ENCODE measurements at places on chromosomes 5 and 9.

DNA sequence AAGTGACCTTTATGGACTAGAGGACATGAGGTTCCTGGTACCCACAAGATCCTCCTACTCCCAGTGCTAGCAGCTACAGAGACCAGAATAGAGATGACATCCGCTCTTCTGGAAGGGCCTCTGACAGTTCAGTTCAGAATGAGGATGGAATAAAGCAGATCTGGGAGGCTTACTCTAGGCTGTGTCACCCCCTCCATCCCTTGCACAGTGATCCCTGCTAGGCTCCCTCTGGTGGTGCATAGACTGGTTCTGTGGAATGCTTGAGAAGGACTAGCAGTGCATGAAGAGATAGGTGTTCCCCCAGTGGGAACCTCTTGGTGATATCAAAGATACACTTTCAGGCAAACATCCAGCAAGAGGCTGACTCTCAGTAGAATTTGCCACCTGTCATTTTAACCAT is 83.0 kb downstream of the NPR3 start:
- DNase-seq: no peak

- DNase-seq: no peak
Measured at GRCh38 chr9:79395755-79396154, 176.0 kb upstream of the TLE4 start.

DNA sequence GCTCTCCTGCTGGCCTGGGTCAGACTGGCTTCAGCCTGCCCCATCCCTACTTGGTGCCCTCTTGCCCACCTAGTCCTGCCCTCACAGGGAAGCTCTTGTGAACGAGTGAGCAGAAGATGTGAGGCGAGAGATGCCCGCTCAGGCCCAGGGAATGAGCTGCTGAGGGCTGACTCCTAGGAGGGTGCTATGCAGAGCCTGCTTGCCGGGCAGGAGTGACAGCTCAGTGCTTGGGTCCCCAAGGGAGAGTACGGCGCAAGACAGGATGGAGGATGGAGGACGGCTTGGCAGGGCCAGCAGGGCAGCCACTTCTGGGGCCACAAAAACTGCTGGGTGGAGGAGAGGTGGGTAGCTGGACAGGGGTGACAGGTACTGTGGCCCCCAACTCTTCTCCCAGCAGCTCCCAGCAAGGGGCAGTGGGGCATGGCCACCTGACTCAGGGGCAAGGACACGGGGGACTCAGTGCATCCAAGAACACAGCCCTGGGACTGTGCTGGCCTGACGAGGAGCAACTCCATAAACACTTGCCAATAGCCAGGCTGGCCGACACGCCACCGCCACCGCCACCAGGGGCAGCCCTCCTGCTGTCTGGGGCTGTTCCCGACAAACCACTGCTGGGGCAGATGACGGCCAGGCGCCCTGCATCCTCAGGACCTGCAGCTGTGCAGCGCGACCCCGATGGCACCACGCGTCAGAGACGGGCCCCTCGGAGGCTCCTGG is 55.6 kb upstream of the UBAC1 start:
- no peak for DNase-seq

DNA sequence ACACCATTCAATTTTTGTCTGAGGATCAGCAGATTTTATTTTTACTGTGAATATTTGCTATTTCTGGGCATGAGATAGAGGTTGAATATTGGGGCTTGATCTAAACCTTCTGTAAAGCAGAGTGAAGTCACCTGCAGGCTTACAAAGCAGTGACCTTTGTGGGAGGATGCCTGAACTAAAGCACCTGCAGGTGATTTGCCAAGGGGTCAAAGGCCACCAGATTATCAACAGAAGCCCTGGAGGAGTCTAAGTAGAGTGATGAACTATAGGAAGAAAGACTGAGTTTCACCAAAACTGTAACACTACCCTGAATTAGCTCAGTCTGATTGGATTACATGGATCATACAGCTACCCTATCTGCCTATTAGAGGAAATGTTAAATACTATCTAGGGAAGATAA is 144.3 kb upstream of the PRLR start:
- DNase-seq: no peak

- DNase-seq: no peak
Measured at GRCh38 chr9:86424251-86424891, 70.2 kb upstream of the TUT7 start.

DNA sequence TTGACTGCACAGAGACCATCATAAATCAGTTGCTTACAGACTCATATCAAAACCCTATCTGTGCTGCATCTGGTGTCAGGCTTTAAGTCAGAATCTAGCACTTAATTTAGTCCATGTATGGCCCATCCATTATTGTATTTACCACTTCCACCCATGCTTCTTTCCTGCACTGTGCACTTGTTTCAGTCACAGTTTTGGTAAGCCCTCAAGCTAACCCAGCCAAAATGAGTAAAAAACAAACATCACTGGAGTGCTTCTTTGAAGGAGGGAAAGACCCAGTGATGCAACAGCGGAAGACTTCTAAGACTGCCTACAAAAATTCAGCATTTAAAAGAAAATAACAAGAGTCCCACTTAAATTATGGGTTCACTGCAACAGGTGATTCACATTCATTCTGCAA is 69.0 kb downstream of the FGF10 start:
- no peak for DNase-seq

GRCh38 chr5:80156156-80156555 is 99.7 kb downstream of the SERINC5 start:
- DNase-seq: no peak

GRCh38 chr9:121399883-121400607 is 30.0 kb upstream of the STOM start:
- no peak for DNase-seq

DNA sequence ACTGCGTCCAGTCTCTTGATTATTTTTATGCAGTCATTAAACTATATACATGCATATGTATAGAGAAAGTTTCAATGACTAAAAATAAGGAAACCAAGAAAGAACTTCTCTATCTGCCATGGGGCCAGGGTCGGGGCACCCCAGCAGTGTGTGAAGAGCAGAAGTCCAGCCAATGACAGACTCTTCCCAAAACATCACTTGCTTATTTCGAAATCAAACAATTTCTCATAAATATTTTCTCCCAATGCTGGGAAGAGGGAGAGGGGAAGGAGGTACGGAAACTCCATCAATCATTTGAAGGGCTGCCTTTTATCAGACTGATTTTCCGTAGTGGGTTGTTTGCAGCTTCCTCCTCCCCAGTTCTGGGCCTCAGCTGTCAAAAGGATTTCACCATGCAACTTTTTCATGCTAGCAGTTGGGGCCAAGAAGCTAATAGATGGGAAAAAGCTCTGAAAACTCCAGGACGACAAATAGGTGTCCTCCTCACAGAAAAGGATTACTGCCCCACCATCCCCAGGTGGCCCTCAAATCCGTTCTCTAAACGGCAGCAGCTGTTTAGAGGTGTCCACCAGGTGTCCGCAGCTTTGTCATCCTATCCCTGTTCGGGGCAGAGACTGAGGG is 617 bp upstream of the FPGS start:
- no peak for DNase-seq

DNA sequence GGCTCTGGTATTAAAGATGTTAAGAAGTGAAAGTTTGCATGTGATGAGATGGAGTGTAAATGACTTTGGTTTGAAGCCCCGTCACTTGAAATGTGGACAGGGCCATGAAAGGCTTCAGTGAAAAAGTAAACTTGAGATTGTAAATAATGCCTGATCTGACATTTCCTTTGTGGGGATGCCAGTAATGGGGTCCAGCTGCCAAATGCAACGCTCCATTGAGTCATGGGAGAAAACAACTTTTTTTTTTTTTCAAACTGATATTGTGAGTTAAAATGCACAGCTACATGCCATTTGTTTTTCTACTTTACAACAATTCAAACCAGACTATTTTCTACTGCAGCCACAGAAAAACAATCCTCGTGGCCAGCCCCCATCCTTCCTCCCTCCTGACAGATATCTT is 327.0 kb upstream of the TNC start:
- DNase-seq: no peak

GRCh38 chr9:21443849-21444625 is 3.8 kb downstream of the IFNA1 start:
- DNase-seq: no peak

- no peak for DNase-seq
Measured at GRCh38 chr5:27144456-27144855, 106.1 kb upstream of the CDH9 start.

DNA sequence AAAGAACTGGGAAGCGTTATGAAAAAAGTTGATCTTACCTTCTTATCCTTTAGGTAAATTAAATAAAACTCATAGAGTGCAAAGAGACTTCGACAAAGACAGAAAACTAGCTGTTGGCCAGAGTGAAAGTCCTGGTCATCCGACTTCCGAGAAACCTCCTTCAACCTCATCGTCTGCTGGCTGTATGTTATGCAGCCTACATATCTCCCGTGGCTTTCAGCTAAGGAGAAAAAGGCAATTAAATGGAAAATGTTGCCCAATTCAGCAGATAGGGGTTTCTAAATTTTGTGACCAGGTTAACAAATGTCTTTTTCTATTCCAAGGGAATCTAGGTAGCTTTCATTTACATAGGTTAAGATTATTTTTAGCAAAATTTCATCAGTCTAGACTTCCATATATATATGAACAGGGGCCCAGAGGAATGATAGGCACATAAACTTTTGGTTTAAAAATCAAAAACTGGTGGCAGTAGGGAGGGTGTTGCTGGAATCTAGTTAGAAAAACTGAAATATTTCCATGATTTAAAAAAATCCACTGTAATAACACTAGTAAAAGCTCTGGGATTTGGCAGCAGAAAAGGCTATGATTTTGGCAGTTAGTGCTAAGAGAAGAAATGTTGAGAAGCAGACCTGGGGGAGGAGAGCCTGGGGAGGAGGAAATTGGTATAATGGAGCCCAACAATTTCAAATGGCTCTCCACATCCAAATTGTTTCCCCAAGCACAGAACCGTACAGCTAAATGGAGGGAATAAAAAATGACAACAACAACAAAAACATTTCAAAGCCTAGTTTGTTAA is 32.1 kb downstream of the RAI14 start:
- DNase-seq: no peak

DNA sequence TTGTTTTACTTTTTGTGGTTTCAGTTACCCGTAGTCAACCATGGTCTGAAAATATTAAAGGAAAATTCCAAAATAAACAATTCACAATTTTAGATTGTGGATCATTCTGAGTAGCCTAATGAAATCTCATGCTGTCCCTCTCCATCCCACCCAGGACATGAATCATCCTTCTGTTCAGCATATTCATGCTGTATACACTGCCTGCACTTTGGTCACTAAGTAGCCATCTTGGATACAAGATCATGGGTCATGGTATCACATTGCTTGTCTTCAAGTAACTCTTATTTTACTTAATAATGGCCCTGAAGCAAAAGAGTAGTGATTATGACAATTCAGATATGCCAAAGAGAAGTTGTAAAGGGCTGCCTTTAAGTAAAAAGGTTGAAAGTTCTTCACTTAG is 536.5 kb upstream of the ACO1 start:
- DNase-seq: no peak

DNA sequence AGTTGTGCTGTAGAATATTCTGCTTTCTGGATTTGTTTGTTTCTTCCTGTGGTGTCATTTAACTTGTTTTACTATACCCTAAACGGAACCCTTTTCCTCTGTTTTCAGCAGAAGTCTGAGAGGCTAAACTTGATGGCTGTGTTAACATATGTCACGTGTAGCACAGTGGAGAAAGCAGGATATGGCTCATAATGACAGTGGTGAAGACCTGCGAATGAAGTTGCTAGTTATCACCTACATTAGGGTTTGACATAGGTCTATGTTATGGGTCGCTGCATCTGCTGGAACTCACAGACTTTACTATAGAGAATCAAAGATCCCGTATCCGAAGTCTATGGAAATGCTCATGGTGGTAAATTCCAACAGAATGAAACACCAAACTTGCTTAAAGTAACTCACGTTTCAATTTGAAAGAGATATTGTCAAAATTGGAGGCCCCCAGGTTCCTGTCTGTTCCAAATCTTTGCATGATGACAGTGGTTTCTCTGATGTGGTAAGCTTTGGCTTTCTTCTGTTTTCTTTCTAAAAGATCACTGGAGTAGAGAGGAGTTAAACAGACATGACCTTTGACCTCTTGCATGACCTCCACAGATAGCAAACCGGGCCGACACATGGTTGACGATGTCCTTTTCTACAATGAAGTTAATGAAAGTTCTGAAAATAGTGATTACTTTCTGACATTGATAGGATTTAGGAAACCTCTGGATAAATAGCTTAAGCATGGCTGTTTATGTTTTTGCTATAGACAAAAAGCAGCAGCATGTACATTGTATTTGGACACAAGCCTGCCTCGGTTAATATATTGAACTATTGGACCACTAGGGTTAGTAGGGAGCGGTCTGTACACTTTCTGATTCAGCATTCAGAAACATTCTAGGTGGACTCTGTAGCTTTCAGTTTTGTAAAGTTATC is 3.1 kb upstream of the CATSPER3 start:
- no peak for DNase-seq

- DNase-seq: no peak
Measured at GRCh38 chr9:91185193-91185886, 176.4 kb downstream of the AUH start.

GRCh38 chr5:61486476-61486875 is 154.4 kb downstream of the ZSWIM6 start:
- DNase-seq: no peak

DNA sequence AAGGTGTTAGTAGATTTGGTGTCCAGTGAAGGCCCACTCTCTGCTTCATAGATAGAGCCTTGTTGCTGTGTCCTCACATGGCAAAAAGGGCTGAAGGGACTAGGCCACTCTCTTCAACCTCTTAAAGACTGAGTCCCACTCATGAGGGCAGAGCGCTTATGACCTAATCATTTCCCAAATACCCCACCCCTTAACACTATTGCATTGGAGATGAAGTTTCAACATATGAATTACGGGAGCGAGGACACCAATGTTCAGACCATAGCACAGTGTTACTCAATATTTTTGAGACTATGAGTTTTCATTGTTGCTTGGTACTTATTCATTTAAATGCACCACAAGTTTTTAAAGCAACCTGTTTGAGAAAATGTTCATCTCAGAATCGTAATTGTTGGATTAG is 8.8 kb upstream of the OTULINL start:
- DNase-seq: no peak

DNA sequence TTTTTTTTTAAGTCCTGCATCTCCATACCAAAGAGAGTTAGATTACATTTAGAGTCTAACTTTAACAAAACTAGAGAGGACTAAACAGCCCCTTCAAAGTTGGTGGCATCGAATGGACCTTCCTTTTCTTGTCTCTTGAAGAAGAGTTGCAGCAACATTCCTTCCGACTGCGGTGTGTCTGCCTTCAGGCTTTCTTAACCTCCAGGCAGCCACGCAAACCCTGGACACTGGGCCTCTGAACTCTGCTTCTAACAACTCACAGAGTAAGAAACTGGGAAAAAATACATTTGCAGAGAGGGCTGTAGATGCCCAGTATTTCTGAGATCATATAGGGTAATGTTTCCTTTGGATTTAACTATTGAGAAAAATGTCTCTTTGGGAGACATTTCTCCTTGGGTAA is 120.5 kb upstream of the MAST4 start:
- DNase-seq: no peak

GRCh38 chr5:101574017-101574416 is 670.9 kb upstream of the ST8SIA4 start:
- DNase-seq: no peak

GRCh38 chr9:76373173-76373783 is 20.9 kb downstream of the RFK start:
- DNase-seq: no peak

GRCh38 chr9:94801234-94801633 is 74.7 kb downstream of the AOPEP start:
- no peak for DNase-seq

- DNase-seq: no peak
Measured at GRCh38 chr9:32550150-32550561, 2.0 kb upstream of the SMIM27 start.

- DNase-seq: peak; percentile 11
Measured at GRCh38 chr5:41748631-41749030, 121.6 kb downstream of the OXCT1 start.

Data from stimulated activated CD4-positive, alpha-beta T cell treated with anti-CD3 and anti-CD28 coated beads, Interleukin-12 subunit alpha, Interleukin-12 subunit beta, amount 100 ng/mL, for 24 hours (primary cell).